Ovary (tissue), 10 donors: ENCODE measurements at places on chromosomes 7 and 10.

DNA sequence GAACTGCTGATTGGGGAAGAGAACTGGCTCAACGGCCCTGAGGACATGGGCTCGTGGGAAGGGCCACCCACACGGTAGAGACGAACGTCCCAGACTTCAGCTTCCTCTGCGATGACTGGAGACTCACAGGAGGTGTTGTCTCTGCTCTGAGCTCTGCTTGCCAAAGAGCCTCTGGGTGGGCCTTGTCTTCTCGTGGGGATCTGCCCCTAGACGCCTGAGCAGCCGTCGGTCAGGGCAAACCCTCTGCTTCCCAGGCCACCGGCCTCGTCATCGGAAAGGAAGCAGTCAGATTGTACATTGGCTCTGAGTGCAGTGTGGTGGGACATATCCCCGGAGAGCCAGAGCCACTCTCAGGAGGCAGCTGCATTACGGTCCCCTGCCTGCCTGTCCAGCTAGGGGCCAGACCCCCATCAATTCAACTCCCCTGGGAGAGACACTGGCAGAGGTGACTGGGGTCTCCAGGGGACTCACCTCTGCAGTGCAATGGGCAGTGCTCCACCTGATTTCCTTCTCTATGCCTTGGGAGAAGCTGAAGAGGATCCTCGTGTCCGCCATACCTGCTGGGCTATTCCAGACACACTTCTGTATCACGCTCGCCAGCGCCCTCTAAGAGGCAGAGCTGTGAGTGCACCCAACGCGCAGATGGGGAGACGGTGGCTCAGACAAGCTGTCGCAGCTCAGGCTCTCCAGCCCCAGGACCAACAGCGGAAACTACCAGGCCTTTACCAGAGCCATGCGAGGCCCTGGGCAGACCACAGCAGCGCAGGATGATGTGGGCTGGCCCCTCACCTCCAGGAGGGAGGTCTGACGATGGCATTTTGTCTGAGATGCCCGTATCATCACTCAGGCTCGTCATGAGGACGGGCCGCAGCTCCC is 227.4 kb downstream of the TCERG1L start:
- DNase-seq = no peak

DNA sequence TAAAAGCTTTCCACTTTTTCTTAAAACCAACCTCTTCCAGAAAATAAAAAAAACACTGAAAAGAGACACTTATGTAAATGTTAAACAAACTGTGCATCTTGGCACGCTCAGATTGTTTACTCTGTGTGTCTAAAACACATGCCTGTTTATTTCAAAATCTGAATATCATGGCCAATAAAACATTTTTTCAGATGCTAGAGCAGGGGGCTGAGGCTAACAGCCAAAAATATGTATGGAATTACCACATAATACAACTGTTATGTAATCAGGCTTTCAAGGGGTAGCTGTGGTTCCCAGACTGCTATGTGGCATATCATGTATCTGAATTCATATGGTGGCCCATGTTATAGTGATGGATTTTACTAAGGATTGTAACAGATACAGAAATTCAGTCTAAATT is 130.4 kb downstream of the HIBADH start:
- DNase-seq = no peak

DNA sequence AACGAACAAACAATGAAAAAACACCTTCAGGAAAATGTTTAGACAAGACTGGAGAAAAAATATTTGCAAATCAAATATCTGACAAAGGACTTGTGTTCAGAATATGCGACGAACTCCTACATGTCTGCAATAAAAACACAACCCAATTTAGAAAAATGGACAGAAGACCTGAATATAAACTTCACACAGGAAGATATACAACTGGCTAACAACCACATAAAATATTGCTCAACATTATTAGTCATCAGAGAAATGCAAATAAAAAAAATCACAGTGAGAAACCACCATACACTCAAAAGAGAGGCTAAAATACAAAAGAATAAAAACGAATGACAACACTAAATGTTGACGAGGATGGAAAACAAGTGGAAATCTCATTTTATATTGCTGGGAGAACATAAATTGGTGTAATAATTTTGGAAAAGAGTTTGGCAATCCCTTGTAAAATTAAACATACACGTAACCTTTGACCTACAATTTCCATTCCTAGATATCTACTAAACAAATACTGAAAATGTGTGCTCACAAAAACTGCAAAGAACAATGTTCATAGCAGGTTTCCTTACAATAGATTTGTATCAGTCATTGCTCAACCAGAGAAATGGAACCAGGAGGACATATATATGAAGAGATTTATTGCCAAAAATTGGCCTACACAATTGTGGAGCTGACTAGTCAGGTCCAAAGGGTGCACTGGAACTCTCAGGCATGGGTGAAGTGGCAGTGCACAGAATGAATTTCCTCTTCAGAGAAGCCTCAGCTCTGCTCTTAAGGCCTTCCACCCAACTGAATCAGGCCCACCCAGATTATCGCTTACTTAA is 82.9 kb upstream of the OGDHL start:
- DNase-seq = no peak

DNA sequence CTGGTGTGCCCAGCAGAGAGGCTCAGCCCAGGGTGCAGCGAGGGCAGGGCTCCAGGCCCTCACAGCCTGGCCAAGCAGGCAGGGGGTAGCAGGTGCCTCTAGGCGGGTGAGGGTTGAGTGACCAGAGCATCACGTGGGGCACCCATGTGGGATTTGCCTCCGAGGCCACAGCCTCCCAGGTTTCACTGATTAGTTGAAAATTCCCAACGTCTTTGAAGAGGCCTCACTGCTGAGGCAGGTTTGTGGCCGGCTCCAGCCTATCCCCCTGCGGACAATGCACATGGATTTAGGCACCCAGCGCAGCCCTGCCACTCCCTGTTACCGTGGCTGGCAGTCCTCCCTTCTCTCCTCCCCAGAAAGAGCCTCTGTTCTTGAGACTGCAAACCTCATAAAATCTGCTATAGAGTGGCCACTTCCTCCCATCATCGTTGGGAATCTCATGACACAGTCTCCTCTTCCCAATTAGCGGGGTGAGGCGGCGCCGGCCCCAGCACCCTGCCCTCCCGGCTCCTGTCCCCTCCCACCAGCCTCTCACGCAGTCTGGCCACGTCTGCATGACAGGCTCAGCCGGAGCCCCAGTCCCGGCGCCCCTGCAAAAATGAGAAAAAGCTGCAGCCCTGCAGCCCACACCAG is 10.8 kb downstream of the MYL10 start:
- DNase-seq = no peak

- no peak for DNase-seq
Observed at GRCh38 chr10:132094581-132095234, 29.0 kb downstream of the JAKMIP3 start.

DNA sequence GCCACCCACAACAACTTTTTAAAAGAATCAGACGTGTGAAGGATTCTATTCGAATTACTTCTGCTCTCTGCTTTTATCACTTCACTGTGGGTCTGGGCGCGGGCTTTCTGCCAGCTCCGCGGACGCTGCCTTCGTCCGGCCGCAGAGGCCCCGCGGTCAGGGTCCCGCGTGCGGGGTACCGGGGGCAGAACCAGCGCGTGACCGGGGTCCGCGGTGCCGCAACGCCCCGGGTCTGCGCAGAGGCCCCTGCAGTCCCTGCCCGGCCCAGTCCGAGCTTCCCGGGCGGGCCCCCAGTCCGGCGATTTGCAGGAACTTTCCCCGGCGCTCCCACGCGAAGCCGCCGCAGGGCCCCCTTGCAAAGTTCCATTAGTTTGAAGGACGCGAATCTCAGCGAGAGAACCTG is 461 bp upstream of the HTRA1 start:
- no peak for DNase-seq

- DNase-seq = no peak
Observed at GRCh38 chr10:71302874-71303568, 16.0 kb upstream of the SLC29A3 start.

- DNase-seq = peak; percentile 12
Observed at GRCh38 chr7:2008101-2008935, 224.4 kb downstream of the MAD1L1 start.

GRCh38 chr10:123462756-123463155 is 203.4 kb upstream of the GPR26 start:
- no peak for DNase-seq

GRCh38 chr7:156559001-156559400 is 81.6 kb upstream of the RNF32 start:
- no peak for DNase-seq

- DNase-seq = peak; percentile 42
Observed at GRCh38 chr7:76260171-76260703, 42.2 kb upstream of the HSPB1 start.

- DNase-seq = no peak
Observed at GRCh38 chr7:139916717-139917395, 87.8 kb downstream of the TBXAS1 start.

DNA sequence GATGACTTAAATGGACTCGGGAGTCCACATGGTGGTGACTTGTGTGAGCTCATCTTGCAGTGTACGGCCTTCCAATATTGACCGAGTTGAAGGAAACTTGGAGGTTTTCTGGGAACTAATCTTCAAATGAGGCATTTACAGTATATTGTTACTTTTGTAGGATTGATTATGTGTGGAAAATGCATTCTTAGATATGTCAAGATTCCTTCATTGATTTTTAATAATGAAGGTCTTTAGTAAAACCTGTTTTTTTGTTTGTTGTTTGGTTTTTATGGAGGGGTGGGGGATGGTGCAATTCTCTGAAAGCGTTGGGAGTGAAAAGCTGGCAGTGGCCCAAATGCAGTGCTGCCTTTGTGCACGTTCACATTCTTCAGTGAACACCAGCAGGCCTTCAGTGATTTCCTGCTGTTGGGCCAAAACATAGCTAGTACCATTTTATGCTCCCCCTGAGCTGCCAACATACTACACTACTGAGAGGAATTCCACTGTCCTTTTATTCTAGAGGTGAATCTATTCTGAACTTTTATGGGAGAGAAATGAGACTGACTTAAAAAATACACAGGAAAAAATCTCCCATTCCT is 50.4 kb downstream of the CCNY start:
- no peak for DNase-seq

DNA sequence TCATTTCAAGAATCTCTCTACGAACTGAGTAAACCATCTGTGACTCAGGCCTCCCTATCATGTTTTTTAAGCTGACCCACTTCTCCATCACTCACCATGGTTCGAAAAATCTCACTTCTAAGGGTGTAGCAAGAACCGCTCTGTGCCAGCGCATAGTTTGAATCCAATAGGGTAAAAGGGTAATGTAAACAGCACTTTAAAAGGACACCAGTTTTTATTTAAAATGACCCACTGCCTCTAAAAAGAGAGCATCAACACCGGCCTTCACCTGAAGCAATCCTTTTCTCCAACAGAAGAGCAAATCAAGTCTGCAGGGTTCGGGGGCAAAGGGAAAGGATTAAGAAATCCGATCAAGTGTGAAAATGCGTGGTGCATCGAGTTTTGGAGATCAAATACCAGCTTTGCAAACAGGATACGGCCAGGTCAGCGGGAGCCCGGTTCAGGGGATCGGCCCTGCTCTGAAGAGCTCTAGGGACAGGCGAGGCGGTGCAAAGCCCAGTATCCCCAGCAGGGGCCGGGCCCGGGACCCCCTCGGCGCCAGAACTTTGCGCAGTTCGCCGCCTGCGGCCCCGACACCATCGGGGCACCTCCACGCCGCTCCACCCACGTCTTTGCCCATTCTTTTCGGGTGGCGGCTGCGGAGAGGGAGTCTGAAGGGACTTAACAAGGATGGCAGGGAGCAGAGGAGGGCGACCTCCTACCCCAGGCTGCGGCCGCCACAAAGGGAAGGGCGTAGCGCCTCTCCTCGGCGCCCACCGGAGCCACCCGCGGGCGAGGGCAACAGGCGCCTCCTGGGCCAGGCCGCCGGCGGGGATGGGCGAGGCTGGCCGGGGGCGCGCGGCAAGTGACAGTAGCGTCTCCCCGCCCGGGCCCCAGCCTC is 842 bp downstream of the NMT2 start:
- DNase-seq = peak; percentile 44

- peak; percentile 78 for DNase-seq
Observed at GRCh38 chr7:26199301-26200037, 1.1 kb downstream of the HNRNPA2B1 start.

DNA sequence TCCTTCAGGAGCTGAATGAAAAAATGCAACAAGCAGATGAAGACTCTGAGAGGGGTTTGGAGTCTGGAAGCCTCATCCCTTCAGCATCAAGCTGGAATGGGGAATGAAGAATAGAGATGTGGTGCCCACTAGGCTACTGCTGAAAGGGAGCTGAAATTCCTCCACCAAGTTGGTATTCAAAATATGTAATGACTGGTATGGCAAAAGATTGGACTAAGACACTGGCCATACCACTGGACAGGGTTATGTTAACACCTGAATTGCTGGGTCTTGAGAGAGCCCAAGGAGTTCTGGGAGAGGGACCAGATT is 5.4 kb downstream of the IFIT2 start:
- DNase-seq = no peak

DNA sequence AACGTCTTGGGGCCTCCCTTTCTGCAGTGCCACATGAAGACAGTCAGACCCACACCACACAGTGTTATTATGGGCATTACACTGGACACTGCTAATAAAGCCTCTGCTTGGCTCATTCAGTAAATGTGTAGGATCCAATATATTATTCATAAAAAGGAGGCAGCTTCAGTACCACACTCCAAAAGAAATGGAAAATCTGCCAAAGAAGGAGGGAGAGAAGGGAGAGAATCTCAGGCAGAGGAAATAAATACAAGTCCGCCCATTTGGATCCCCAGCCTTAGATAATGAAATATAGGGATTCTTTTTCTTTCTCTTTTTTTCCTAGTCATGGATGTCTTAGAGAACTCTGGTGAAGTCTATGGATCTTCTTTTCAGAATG is 162.2 kb downstream of the ELMO1 start:
- no peak for DNase-seq

GRCh38 chr10:86164174-86164774 is 202.3 kb downstream of the GRID1 start:
- DNase-seq = no peak

DNA sequence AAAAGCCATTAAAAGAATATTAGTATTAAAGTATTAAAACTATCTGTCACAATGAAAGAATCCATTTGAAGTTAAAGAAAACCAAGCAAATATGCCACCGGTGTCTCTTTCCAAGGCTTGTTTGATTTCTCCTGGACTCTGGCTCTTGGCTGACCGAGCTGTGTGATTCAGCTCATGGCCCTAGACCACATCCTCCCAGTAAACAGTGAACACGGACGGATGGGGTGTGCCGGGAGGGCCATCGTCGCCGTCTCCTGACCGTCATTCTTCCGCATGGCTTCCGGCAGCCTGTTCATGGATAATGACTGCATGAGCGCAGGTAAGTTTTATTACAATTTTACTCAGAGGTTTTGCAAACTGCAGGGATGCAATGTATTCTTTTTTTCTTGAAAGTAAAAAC is 218.5 kb downstream of the DNAJB6 start:
- no peak for DNase-seq

DNA sequence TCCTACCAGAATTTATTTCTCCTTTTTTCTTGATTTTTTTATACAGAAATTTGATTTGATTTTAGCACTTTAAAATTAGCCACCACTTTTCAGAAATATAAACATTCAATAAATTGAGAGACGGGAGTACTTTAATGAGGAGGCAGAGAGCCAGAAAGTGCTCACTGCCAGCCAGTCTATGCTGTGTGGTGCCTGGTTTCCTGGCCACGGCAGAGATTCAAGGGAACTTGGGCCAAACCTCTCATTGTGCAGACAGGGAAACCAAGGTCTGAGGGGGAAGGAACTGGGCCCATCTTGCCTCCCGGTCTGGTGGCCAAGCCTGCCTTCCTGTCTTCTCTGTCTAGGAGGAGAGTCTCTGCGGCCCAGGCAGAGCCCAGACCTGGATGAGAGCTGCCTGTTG is 25.9 kb downstream of the ADAMTS14 start:
- no peak for DNase-seq
